ENCODE measurements at places on chromosomes 11 and 22. TPM values are rescaled to one million over a fixed set of nuclear protein-coding genes. Genes with fewer than 3 reads are reported as not detected.

- no peak for DNase-seq
These were observed 331.1 kb upstream of the PITPNB start for GRCh38 chr22:28250036-28250695.

- DNase-seq, result no peak
These were observed 39.6 kb downstream of the NARS2 start for GRCh38 chr11:78535027-78535426.

GRCh38 chr11:108559340-108559739, 34.2 kb downstream of the EXPH5 start:
- no peak for DNase-seq

- DNase-seq, result no peak
These were observed 7.8 kb downstream of the UCP2 start for GRCh38 chr11:73974604-73975478.

The C11orf87 gene
- total RNA-seq, result 1.4 TPM

- DNase-seq, result no peak
These were observed 88.1 kb downstream of the MN1 start for GRCh38 chr22:27713461-27713860.

The LDHAL6A gene
- total RNA-seq, result not detected

- no peak for DNase-seq
These were observed 31.7 kb upstream of the ABCC8 start for GRCh38 chr11:17508306-17508705.

DNA sequence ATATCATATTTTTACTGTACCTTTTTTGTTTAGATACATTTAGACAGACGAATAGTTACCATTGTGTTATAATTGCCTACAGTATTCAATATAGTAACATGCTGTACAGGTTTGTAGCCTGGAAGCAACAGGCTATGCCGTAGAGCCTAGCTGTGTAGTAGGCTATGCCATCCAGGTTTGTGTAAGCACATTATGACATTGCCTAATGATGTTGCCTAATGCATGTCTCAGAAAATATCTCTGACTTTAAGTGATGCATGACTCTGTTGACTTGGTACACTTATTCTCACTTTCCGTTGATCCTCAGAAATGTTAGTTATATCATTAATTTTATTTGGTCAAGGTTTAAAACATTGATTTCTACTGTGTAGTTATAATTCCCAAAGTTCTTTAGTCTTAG, 39.9 kb downstream of the OR2AT4 start:
- no peak for DNase-seq

DNA sequence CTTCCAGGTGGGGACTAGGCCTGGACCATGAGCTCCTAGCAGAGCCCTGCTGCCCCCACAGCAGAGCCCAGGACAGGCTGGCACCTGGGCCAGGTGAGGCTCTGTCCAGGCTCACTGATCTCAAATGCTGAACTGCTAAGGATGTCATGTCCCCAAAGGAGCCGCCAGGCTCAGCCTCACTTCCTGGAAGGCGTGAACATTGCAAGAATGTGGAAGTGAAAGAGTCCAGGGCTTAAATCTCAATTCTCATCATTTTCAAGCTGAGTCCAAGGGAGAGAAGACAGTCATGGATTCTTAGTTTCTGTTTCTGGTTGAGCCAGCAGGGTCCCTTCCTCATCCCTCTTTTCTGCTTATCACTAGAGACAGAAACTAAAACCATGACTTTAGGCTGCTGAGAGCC, 5.0 kb downstream of the ASCL2 start:
- no peak for DNase-seq

- no peak for DNase-seq
These were observed 19.5 kb downstream of the PVALB start for GRCh38 chr22:36797374-36797773.

GRCh38 chr22:50206599-50206998, 5.8 kb downstream of the SELENOO start:
- no peak for DNase-seq

DNA sequence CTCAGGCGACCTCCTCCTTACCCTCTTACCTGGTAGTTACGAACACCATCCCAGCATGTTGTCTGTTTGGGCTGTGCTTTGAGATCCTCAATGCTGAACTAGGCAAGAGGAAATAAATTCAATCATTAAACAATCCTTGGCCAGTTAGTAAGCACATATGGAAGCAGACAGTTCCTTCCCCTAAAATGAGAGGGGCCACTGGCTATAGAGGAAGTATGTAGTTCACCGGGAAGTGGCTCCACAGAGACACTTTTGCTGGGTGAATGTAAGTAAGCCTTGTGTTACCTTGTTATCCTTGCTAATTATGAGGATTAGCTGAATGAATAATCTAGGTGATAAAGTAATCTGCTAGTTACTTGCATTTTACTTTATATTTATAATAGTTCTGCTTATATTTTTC, 2.9 kb downstream of the THYN1 start:
- no peak for DNase-seq

- no peak for DNase-seq
These were observed 5.7 kb downstream of the CD6 start for GRCh38 chr11:60977224-60977623.

- DNase-seq, result no peak
These were observed 159.6 kb upstream of the CADM1 start for GRCh38 chr11:115663790-115664189.

DNA sequence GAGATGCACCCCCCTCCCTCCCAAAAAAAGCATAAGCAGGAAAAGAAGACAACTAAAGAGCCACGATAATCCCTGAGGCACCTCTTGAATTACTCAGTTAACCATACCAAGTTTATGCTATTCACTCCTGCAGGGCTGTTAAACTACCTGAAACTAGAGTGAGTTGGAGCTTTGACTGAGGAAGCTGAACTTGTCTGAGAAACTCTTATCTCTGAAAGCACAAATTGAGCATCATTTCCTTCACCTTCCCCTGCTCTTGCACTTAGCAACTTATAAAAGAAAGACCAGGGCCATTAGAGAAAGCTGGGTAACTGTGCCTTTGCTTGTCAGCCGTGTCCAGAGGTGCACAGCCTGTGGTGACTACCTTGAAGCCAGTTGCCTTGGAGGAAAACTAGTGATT, 745.6 kb downstream of the NELL1 start:
- no peak for DNase-seq

The GLB1L3 gene
- total RNA-seq, result not detected

The IL17REL gene
- total RNA-seq, result not detected

GRCh38 chr11:58494101-58494500, 13.8 kb downstream of the OR5B21 start:
- no peak for DNase-seq

GRCh38 chr22:50199829-50200460, 866 bp upstream of the SELENOO start:
- no peak for DNase-seq

The TMA7B gene
- not detected for total RNA-seq

DNA sequence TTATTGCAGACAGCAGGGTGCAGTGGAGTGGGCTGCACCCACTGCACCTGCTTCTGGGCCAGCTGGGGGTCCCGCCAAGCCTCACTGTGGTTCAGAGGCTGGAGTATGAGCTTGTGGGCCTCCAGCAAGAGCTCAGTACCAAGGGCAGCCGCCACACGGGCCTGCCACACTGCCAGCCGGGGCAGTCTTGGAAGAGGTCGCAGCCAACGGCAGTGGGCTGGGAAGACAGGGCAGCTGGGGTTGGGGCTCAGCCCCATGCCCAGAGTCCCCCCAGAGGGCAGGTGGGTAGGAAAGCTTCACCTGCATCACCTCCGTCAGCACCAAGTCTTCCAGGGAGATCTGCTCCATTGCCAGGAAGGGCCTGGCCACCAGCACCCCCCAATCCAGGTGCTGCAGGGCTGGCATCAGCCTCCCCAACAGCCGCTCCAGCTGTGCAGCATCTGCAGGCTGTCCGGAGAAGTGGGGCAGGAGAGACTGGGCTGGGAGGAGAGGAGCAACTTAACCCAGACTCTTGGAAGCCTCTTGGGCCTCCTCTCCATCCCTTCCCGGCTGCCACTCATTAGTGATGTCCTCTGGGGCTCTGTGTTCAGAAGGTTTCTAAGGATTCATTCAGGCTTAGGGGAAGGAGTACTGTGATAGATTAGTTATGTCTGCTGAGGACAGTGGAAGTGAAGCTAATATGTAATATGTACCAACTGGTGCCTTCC, 1.1 kb upstream of the GSTT4 start:
- DNase-seq, result no peak

DNA sequence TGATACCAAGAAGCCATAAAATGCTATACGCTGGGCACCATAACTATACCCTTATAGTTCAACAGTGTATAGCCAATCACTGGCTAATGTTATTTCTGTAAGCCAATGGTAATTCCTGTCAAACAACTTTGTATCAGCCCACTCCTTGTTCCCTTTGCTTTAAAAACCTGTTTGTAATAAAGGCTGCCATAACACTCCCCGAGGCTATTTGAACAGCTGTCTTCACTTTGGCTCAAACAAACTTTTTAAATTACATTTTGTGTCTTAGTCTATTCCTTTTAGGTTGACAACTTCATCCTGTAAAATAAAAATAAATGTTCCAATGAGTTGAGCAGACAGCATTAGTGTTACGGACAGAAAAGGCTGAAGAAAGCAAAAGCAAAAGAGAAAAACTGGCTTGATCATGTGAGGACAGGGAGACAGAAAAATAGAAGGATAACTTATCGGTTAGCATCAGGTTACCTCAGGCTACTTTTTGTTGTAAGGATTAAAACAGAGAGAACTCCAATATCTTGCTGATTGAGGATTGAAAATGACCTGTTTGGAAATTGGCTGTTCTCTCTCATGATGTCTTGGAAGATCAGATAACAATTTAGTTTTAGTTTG, 95.0 kb downstream of the AASDHPPT start:
- no peak for DNase-seq

DNA sequence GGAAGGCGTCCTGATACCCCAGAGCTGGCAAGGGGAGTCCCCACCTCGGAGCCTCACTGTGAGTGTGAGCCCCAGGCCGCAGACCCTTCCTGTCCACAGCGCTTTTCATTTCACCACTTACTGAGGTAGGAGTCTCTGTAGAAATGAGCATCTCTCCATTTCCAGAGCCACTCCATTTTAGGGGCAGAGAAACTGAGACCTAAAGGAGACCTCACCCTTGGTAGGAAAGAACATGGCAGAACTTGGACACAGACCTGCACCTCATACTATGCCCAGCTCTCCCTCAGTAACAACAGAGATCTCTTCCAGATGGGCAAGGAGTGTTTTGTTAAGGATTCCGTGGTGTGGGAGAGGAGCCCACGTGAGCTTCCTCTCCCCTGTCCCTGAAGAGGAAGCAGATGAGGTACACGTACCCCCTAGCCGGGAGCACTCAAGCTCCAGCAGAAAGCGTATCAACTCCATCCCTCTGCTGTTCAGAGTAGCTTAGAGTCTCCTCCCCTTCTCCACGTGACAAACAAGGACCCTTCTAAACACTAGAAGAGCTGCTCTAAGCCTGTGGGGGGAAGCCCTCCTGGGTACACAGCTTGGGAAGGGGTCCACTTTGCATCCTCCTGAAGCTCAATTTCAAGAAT, 532 bp upstream of the VSIG2 start:
- no peak for DNase-seq

- no peak for DNase-seq
These were observed 23.9 kb upstream of the SWAP70 start for GRCh38 chr11:9639985-9640384.

- DNase-seq, result no peak
These were observed 264.4 kb downstream of the DDX10 start for GRCh38 chr11:108929241-108929640.

DNA sequence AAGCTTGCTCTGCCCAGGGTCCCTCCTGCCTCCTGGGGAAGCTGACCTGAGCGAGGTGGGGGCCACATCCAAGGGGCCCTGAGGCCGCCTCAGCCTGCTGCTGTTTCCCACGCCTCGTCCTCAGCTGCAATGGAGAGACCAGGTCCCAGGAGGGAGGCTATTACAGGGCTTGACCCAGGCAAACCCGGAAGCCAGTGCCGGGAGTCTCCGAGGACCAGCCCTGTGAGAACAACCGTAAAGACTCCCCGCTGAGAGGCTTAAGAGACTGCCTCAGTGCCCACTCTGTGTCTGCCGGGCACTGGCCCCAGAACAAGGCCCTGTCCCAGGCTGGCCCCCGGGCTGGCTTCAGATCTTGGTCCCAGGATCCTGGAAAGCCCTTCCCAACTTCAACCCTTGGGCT, 124.3 kb upstream of the FGF3 start:
- no peak for DNase-seq

The LRRC10B gene
- 2.0 TPM for total RNA-seq

DNA sequence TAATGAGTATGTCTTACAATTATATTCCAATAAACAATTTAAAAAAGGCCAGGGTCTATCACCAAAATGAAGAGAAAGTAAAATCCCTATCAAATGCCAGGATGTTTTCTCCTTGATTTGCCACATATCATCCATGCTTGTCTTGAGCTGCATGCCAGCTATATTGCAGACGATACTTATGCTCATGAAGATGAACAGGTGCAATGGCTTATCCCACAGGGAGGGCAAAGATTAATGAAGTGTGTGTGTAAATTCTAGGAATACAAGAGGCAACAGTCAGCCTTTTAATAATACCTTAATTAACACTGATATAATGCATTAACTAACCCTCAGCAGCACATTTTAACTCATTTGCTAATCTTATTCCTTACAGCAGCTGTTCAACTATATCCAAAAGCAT, 850.5 kb downstream of the KCNA4 start:
- no peak for DNase-seq

DNA sequence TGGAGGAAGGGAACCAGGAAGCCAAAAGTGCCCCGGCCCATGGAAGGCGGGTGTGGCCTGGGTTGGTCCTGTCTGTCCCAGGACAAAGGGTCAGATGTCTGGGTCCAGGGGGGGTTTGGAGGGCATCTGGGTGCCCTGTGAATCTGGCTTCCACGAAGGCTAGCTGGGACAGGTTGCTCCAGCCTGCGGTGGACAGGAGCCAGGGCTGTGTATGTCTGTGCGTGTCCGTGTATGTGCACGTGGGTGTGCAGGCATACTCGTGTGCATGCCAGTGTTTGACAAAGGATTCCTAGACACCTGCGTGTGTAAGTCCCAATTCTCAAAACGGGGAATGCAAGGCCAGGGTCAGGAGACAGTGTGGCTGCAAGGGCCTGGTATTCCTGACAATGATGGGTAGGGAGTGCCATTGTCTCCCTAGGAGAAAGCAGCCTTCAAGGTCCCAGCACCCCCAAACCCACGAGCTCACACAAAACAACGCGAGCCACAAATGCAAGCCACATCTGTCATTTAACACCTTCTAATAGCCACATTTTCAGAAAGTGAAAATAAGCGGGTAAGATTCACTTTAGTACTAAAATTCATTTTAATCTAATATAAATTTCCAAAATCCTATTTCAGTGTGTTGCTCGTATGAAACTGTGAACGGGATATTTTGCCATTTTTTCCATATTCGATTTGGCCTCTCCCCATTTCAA, 78.4 kb upstream of the WNT7B start:
- no peak for DNase-seq

DNA sequence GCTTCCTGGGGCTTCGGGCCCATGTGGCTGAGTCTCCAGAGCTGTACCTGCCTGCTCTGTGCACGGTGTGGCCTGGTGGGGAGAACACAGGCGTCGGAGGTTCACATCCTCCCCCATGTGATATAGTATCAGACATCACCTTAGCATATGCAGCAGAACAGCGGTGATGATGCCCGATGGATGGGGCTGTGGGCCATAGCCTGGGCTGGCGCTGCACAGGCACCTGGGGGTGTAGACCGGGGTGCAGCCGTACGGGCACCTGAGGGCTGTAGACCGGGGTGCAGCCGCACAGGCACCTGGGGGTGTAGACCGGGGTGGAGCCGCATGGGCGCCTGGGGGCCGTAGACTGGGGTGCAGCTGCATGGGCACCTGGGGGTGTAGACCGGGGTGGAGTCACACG, 29.2 kb downstream of the NADSYN1 start:
- DNase-seq, result no peak
